ENCODE measurements at places on chromosomes 7 and 10.
A peak's percentile ranks its signal among the peaks of the same experiment; 100 is the strongest.

DNA sequence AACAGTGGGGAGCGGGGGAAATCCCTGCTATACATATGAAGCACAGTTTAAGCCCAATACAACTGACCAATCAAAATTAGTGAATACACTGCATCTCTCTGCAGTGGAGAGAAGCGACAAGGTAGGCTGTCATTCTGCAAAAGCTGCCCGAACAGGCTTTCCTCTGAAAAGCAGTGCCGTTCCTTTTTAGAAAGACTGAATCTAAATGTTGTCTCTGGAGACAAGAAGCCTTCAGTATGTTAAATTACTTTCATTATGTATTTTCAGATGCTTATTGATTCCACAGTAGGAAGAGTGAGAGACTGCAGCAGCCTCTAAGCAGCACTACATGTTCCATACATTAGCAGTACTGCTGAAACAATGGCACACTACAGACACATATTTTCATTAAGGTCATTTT is at the start of gene GPR22:
Gene GPR22 (plus strand): TSS at position 129 of the 400 bp plus-strand sequence. CDS start 4,004 bp downstream, outside the sequence.
- DNase-seq = no peak

- no peak for DNase-seq
Measured at GRCh38 chr10:64658528-64658927, 1137.3 kb downstream of the REEP3 start.

DNA sequence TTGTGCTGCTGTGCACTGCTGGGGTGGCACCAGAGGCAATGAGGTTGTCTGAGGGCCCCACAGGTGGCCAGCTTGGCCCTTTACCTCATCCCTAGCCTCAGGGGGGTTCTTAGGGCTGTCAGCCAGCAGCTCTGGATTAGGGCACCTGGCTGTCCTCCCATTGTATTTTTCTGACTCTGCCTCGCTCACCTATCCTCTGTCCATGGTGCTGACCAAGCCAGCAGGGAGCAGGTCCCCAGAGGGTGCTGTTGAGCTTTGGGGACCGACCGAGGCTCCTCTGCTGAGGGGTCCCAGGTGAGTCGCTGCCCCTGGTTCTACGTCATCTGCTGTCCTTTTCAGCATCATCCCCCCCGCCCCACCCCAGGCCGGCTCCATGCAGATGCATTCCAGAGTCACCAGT is 32.1 kb upstream of the ZNF735 start:
- DNase-seq = no peak

DNA sequence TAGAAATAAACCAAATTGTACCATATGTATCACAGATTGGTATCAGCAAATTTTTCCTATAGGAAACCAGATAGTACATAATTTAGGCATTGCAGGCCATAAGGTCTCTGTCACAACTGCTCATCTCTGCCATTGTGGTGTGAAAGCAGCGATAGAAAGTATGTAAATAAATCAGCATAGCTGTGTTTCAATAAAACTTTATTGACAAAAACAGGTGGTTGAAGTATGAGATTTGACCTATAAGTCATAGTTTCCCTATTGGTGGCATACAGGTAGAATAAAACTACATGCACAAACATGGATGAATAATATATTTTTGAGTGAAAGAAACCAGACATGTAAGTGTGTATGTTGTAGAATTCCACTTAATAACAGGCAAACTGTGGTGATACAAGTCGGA is 1454.9 kb downstream of the REEP3 start:
- no peak for DNase-seq

- no peak for DNase-seq
Measured at GRCh38 chr10:20313665-20314064, 497.4 kb downstream of the PLXDC2 start.

GRCh38 chr10:61904733-61905725 is 3.5 kb downstream of the ARID5B start:
- no peak for DNase-seq

- no peak for DNase-seq
Measured at GRCh38 chr7:94064541-94065191, 60.5 kb upstream of the BET1 start.

DNA sequence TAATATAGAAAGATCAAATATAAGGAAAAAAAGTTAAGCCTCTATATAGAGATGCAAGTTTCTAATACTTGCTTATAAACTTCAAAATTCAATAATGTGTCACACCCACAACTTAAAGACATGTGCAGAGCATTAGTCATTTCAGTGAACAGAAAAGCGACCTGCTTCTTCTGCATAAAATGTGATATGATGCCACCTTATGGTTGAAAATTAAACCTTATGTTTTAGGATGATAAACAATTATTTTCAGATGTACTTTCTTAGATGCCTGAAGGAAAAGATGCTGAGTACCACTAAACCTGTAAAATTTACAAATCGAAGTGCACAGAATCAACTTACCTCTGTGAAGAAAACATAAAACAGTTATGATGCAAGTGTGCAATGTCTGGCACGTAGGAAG is 96.0 kb downstream of the MTERF1 start:
- no peak for DNase-seq

DNA sequence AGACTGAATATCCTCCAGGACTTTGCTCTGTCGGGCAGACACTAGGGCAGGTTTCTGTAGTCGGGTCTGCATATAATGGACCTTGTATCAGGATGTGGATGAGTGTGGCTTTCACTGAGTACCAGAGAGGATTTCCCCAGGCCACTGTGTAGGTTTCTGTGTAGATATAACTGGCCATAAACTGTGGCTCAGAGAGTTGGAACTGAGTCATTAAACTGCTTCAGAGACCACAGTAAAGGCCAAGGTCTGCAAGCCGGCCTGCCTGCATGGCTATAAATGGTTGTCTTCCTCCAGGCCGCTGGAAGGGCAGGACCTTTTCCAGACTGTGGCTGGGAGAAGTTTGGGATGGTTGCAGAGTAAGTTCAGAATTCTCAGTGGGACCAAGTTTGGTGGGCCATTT is 16.9 kb downstream of the ZNF92 start:
- no peak for DNase-seq

- DNase-seq = no peak
Measured at GRCh38 chr10:11345224-11346054, 266.0 kb downstream of the USP6NL start.

GRCh38 chr7:26185844-26186180 is 14.7 kb downstream of the HNRNPA2B1 start:
- DNase-seq = no peak

GRCh38 chr7:44798649-44799305 is 2.3 kb downstream of the PPIA start:
- DNase-seq = no peak

GRCh38 chr10:3455385-3456334 is 283.1 kb upstream of the PITRM1 start:
- DNase-seq = peak; percentile 33

- no peak for DNase-seq
Measured at GRCh38 chr10:19788075-19788686, 28.1 kb upstream of the PLXDC2 start.

GRCh38 chr10:119084896-119085295 is 4.3 kb upstream of the EIF3A start:
- DNase-seq = no peak

DNA sequence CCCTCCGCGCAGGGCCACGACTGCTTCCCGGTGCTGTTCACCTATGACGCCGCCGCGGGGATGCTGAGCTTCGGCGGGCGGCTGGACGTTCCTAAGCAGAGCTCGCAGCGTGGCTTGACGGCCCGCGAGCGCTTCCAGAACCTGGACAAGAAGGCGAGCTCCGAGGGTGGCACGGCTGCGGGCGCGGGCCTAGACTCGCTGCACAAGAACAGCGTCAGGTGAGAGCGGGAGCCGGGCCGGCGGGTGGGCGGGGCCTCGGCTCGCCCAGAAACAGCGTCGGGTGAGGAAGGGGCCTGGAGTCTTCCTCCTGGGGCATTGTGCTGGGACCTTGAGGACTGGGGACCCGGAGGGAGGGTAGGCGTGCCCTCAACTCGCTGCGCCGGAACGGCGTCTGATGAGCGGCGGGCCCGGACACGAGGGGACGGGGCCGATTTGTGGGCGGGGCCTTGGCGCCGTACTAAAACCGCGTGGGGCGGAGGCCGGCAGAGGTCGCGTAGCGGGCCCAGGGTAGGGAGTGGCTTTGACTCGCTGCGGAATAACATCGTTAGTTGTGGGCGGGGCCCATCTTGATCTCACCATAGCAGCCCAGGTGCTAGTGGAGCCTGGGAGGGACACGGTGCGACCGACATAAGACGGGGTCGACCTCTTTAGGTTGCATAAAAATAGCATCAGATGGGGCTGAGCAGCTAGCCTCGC is 15.6 kb downstream of the PDAP1 start:
- peak; percentile 72 for DNase-seq

- no peak for DNase-seq
Measured at GRCh38 chr10:2914741-2915140, 152.6 kb upstream of the PFKP start.

DNA sequence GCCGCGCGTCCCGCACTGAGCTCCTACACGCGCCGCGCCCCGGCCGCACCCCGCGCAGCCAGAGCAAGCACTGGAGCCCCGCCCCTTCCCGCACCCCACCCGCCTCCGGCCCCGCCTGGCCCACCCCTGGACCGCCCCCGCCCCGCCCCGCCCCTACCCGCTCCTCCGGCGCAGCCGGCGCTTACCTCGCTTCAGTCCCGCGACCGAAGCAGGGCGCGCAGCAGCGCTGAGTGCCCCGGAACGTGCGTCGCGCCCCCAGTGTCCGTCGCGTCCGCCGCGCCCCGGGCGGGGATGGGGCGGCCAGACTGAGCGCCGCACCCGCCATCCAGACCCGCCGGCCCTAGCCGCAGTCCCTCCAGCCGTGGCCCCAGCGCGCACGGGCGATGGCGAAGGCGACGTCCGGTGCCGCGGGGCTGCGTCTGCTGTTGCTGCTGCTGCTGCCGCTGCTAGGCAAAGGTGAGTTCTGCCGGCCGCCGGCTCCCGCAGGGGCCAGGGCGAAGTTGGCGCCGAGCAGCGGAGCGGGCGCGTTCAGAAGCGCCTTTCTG is at the start of gene RET:
Gene RET (plus strand): TSS at position 194 of the 545 bp plus-strand sequence. CDS start 190 bp downstream, at position 384.
- peak; percentile 59 for DNase-seq

DNA sequence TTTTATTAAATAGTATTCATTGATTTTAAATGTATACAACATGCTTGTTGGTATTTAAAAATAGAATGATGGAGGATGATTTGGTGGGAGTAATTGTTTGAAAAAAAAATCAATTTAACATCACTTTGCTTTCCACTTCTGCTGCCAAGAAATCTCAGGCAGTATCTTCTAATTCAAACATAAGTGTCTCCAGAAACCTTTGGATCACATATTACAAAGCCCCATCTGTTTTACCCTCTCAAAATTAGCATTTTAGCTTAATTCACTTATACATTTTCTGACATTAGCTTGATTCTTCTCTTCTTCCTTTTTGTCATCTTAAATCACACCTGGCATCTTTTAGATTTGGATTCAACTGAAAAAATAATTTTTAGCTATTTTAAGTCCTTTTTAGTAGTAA is 72.9 kb upstream of the KMT2C start:
- no peak for DNase-seq

GRCh38 chr7:157843336-157844140 is 506.7 kb downstream of the DNAJB6 start:
- no peak for DNase-seq

- DNase-seq = no peak
Measured at GRCh38 chr10:63780101-63780500, 258.9 kb downstream of the REEP3 start.

- DNase-seq = no peak
Measured at GRCh38 chr7:101554584-101555268, 74.4 kb downstream of the MYL10 start.

- DNase-seq = no peak
Measured at GRCh38 chr10:16105082-16105481, 244.8 kb upstream of the MINDY3 start.

DNA sequence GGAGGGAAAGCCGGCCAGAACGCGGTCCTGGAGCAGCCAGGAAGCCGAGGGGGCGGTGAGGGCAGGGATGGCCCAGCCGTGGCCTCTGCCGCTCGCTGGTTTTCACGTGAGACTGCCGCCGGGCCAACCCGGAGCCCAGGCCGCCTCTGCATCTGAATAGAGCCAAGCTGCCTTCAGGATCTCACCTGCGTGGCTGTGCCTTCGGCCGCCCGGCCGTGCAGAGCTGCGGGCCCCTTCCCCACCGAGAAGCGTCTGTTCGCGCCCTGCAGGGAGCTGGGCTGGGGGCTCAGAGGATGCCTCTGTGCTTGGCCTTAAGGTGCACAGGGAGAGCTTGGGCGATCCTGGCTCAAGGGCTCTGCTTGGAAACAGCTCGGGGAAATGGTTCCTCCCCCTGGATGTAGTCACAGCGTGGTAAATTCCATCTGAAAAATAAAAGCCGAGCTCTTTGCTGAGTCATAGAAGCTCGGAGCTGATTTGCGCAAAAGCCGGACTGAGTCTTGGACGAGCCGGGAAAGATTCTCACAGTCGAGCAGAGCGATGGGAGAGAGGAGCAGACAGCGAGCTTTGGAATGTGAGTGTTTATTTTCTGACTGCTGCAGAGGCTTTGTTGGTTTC is at the start of gene JAKMIP3:
Gene JAKMIP3 (plus strand): TSS at position 456 of the 615 bp plus-strand sequence. CDS start 38,863 bp downstream, outside the sequence.
- no peak for DNase-seq

GRCh38 chr10:119087271-119087882 is 6.8 kb upstream of the EIF3A start:
- no peak for DNase-seq

- DNase-seq = no peak
Measured at GRCh38 chr10:53256623-53257022, 484.0 kb upstream of the MBL2 start.

GRCh38 chr10:132836832-132837540 is 51.0 kb upstream of the NKX6-2 start:
- DNase-seq = peak; percentile 40

GRCh38 chr7:115475761-115476385 is 554.0 kb downstream of the MDFIC start:
- no peak for DNase-seq

DNA sequence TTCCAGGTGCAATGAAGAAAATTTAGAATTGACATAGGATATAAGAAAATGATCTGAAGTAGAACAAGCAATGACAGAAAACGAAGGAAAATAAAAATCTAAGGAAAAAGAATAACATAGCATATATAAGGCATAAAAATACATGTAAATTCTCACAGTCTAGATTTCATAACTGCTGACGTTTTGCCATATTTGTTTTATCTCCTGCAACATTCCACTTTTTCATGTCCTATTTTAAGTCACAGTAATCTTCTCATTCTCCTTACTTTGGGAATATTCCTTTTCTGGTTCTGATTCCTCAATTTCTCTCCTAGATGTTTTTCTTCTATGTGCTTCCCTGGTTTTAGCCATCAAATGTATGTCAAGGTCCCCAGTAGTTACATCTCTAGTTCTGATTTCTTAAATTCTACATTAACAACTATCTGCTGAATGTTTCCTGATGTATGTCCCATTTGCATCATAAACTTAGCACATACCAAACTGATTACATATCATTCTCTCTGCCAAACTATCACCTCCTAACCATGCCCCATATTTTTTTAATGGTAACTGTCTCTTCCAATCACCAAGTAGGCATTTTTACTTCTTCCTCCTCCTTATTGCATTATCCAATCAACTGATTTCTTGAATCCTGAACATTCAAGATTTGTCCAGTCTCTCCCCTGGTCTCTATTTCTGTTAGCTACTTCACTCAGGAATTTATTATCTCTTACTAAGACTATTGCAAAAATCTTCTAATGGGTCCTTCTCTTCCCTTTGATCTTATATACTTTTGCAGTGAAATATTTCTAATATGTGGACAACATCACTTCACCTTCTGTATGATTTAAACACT is 171.3 kb downstream of the DNAJC1 start:
- DNase-seq = no peak

Data from naive thymus-derived CD4-positive, alpha-beta T cell (primary cell).